Ovary (tissue), 10 donors: ENCODE measurements at places on chromosomes 7 and 10. TPM values are rescaled to one million over a fixed set of nuclear protein-coding genes. Genes with fewer than 3 reads are reported as not detected.

DNA sequence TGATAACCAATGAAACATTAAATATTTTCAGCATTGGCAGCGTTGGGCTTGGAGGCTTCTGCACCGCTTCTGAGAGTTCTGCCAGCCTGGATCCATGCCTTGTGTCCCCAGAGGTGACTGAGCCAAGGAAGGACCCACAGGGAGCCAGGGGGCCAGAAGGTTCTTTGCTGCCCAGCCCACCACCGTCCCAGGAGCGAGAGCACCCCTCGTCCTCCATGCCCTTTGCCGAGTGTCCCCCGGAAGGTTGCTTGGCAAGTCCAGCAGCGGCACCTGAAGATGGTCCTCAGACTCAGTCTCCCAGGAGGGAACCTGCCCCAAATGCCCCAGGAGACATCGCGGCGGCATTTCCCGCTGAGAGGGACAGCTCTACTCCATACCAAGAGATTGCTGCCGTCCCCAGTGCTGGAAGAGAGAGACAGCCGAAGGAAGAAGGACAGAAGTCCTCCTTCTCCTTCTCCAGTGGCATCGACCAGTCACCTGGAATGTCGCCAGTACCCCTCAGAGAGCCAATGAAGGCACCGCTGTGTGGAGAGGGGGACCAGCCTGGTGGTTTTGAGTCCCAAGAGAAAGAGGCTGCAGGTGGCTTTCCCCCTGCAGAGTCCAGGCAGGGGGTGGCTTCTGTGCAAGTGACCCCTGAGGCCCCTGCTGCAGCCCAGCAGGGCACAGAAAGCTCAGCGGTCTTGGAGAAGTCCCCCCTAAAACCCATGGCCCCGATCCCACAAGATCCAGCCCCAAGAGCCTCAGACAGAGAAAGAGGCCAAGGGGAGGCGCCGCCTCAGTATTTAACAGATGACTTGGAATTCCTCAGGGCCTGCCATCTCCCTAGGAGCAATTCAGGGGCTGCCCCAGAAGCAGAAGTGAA is 93.9 kb downstream of the TACC2 start:
- peak; percentile 10 for DNase-seq
- no peak overlapping the region for H3K4me3 ChIP-seq
- no peaks in the 10 kb centered on the region for H3K36me3 ChIP-seq

DNA sequence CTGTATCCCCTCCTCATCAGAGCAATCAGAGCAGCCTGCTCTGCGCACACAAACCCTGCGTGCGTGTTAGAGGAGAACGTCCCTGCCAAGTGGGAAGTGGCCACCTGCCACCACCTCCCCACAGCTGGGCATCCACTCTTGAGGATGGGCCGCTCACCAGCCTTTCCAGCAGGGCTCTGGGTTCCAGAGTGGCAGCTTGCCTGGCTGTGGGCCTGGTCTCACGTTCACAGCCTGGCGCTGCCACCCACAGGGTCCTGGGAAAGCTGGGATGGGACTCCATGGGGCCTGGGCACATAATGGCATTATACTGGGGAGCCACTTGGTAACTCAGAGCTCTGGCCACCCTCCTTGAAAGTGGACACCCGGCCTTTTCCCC is 151.1 kb upstream of the PPP2R2D start:
- no peaks in the 10 kb centered on the region for H3K27me3 ChIP-seq
- DNase-seq, result no peak
- no peaks in the 10 kb centered on the region for H3K4me1 ChIP-seq
- H3K4me3 ChIP-seq, result no peak overlapping the region

DNA sequence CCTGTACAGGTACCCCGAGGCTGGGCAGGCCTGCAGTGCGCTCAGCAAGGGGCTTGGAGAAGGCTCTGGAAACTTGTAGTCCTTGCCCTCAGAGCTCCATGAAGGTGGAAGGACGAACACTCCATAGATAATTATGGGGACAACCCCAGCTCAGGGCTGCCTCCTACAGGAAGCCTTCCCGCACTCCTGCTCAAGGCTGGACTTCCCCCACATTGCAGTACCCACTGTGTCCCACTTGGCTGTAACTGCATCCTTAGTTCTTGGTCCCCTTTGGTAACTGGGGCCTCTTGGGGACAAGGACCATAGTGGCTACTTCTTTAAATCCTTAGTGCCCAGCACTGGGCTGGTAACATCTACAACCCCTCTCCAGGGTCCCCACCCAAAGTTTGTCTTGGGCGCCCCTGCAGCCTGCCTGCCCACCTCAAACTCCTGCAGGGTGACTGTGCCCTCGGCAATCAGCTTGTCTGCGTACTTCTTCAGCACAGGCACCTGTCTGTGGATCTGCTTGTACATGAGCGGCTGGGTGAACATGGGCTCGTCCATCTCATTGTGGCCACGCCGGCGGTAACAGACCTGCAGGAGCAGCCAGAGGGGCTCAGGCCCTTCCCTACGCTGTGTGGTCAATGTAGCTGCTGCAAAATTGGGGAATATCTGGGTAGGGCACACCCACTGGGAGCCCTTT is 17.1 kb downstream of the OGDHL start:
- no peaks in the 10 kb centered on the region for H3K36me3 ChIP-seq
- no peak overlapping the region for H3K27ac ChIP-seq
- no peaks in the 10 kb centered on the region for H3K4me1 ChIP-seq
- no peak overlapping the region for H3K4me3 ChIP-seq
- H3K27me3 ChIP-seq, result no peaks in the 10 kb centered on the region
- DNase-seq, result no peak

GRCh38 chr10:128278362-128278761 is 152.1 kb upstream of the MKI67 start:
- H3K27ac ChIP-seq, result no peak overlapping the region
- DNase-seq, result no peak
- H3K4me1 ChIP-seq, result no peaks in the 10 kb centered on the region
- no peak overlapping the region for H3K4me3 ChIP-seq
- H3K36me3 ChIP-seq, result no peaks in the 10 kb centered on the region
- H3K27me3 ChIP-seq, result no peaks in the 10 kb centered on the region

DNA sequence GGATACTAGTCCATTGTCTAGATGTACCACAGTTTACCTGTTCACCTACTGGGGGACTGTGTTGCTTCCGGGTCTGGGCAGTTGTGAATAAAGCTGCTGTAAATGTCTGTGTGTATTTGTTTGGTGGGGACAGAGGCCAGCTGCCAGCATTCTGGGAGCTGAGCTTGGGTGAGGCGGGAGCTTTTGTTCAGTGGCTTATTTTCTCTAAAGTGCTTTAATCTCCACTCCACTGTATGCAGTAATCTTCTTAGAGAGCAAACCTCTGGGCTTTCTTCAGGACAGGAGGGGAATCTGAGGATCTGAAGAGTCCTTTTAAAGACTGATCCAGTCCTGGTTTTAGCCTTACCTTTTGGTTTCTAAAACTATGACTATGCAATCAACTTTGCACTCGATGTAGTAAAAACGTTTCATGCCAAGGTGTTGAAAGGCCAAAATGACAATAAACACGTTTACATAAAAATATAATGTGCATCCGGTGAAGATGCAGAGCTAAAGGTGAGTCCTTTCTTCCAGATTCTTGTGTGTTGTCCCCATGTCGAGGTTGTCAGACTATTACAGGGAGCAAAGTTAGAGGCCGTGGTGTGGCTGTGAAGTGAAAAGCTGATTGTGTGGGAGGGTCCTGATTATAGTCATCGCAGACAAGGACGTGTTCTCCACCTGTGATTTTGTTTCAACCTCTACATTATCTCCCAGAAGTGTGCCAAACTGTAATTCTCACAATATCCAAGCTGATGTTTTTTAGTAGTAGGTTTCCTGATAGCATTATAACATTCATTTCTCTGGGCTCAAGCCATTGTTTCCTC is 279.8 kb downstream of the CAMK1D start:
- no peak overlapping the region for H3K27ac ChIP-seq
- H3K36me3 ChIP-seq, result no peaks in the 10 kb centered on the region
- H3K4me3 ChIP-seq, result no peak overlapping the region
- DNase-seq, result no peak
- H3K4me1 ChIP-seq, result no peaks in the 10 kb centered on the region

DNA sequence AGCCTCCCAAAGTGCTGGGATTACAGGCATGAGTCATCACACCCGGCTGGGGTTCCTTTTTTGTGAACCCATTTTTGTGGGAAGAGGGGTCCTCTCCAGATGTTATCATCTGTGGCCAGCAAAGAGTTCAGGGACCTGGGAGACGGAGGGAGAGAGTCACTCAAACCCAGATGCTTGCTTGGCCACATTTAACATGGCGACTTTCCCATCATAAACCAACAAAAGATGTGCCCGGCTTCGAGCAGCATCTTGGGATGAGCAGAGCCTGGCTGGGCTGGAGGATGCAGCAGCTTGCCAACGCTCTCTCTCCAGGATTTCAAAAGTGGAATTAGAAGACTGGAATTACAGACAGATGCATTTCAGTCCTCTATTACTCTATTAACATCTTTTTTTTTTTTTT is 19.1 kb upstream of the HABP2 start:
- no peak overlapping the region for H3K4me3 ChIP-seq
- no peaks in the 10 kb centered on the region for H3K36me3 ChIP-seq
- H3K27ac ChIP-seq, result no peak overlapping the region
- H3K4me1 ChIP-seq, result no peaks in the 10 kb centered on the region
- DNase-seq, result no peak
- no peaks in the 10 kb centered on the region for H3K27me3 ChIP-seq

DNA sequence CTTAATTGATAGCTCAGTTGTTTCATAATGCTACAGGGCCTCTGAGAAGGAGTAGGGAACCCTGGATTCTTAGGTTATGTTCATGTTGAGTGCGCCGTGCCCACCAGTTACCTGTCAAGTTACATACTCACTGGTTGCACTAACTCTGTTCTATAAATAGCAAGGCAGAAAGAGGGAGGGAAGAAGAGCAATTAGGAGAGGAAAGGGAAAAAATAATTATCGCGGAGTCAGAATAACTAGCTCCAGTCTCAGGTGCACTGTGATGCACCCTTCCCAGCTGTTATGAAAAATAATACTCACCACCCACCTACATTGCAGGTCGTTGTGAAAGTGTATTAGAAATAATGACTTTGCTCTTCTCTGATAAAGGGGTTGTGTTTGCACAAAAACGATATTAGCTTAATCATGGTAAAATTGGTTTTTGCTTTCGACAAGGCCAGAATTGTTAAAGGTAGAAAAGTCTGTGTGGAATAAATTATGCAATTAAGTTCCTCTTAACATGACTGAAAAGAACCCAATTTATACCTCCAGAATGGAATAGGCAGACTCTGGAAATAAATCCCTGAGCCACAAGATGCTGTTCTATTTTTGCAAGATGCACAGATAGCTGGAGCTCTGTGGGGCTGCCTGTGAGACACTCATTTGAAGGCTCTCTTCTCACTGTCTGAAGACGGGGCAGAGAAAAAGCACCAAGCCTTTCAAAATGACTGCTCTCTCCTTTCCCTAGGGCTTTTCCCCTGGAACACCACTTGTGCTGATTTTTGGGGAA is 137.6 kb upstream of the PITRM1 start:
- no peaks in the 10 kb centered on the region for H3K4me1 ChIP-seq
- no peak for DNase-seq
- no peak overlapping the region for H3K4me3 ChIP-seq
- H3K27ac ChIP-seq, result no peak overlapping the region
- no peaks in the 10 kb centered on the region for H3K36me3 ChIP-seq

- peaks cover 1% of the 10 kb centered on the region for H3K4me1 ChIP-seq
- no peaks in the 10 kb centered on the region for H3K36me3 ChIP-seq
- no peak for DNase-seq
Measured at GRCh38 chr7:151409667-151410404, at the start of gene WDR86. TSS of gene WDR86 (minus strand) at chr7:151410038. CDS start at chr7:151409589, 449 bp downstream.

DNA sequence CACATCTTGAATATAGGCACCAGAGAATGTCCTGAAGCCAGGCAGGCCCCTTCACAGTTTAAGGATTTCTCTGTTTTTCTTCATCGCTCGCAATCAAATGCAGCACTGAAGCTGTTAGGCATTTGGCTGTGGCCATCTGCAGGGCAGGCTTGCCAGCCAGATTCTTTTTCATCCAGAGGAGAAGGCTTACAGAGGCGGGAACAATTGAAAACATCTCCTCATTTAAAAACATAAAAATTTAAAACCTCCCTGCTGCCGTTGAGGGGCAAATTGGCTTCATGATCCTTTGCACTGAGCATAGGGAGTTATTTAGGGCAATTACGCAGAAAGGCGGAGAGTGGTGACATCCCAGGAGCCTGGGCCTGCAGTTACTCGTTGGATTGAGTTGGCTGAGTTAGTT is 500.0 kb downstream of the TYW1 start:
- no peaks in the 10 kb centered on the region for H3K4me1 ChIP-seq
- no peak overlapping the region for H3K27ac ChIP-seq
- no peak for DNase-seq
- H3K4me3 ChIP-seq, result no peak overlapping the region

DNA sequence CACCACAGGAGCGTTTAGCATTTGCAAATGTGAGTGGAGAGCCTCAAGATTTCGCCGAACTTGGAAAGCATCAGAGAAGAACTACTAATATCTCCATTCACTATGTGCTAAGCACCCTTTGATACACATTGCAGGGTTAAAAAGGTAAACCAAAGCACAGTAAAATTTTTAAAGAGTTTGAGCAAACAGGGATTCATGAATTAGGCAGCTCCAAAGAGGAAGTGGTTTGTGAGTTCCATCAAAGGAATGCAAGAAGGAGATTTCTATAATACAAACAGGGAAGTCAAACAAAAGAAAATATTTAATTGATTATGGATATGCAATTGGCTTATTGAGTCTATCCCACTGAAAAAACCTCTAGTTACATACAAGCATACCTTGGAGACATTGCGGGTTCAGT is 81.1 kb upstream of the TMEM72 start:
- H3K36me3 ChIP-seq, result no peaks in the 10 kb centered on the region
- peaks cover 5% of the 10 kb centered on the region for H3K4me1 ChIP-seq
- no peak overlapping the region for H3K27ac ChIP-seq

DNA sequence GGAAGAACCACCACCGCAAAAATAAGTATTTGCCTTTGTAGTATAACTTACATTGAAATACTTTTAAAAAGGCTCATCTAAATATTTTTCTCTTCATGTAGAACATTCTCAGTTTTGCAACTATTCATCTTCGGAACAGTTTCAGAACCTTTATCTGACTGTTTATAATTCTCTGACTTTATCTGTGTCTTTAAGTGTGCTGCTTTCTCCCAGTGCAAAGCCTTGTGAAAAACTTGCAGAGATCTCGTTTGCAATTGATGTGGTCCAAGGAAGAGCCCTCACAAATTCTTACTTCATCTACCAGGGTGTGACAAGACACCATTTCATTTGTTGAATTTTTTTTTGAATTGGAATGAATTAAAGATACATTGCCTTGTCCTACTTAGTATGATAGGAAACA is 186.4 kb downstream of the DKK1 start:
- H3K27me3 ChIP-seq, result no peaks in the 10 kb centered on the region
- no peak overlapping the region for H3K27ac ChIP-seq
- H3K4me1 ChIP-seq, result no peaks in the 10 kb centered on the region

- H3K4me1 ChIP-seq, result no peaks in the 10 kb centered on the region
- H3K27ac ChIP-seq, result no peak overlapping the region
- no peaks in the 10 kb centered on the region for H3K27me3 ChIP-seq
- no peaks in the 10 kb centered on the region for H3K36me3 ChIP-seq
Measured at GRCh38 chr7:41201021-41201420, 501.9 kb downstream of the INHBA start.

SLC39A12 gene
- not detected for total RNA-seq

GPR158 gene
- 0.28 TPM for total RNA-seq

CALML3 gene
- total RNA-seq, result not detected

SLC26A5 gene
- total RNA-seq, result not detected

ZPBP gene
- not detected for total RNA-seq
